ENCODE measurements at places on chromosomes 4 and X. TPM values are rescaled to one million over a fixed set of nuclear protein-coding genes. Genes with fewer than 3 reads are reported as not detected.

Gene EPGN
- polyA plus RNA-seq = not detected

Gene NPY1R
- polyA plus RNA-seq = not detected

Gene DYNLT3
- 13.7 TPM for polyA plus RNA-seq

- peak overlapping the region; percentile 95 for H3K4me3 ChIP-seq
- DNase-seq = no peak
- H3K4me1 ChIP-seq = peaks cover 19% of the 10 kb centered on the region
- H3K27me3 ChIP-seq = no peaks in the 10 kb centered on the region
- H3K36me3 ChIP-seq = no peaks in the 10 kb centered on the region
These were observed 454 bp downstream of the LETM1 start for GRCh38 chr4:1855333-1856070.

DNA sequence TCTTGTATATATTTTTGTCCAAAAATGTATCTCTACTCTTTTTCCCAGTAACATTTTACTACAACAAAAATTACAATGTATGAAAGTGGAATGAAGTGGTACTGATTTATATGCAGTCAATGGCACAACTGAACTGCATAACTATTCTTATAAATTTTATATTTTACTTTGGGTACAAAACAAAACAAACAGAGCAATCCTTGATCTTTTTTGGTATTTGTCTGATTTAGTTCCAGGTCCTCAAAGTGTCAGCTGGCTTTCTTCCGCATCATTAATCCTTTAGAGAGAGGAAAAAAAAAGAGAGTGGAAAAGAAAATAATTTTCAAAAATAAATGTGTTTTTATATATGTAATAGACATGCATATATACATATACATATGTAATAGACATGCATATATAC is 252.4 kb upstream of the SLIT2 start:
- H3K27me3 ChIP-seq = no peaks in the 10 kb centered on the region
- H3K27ac ChIP-seq = no peak overlapping the region
- DNase-seq = no peak
- no peaks in the 10 kb centered on the region for H3K4me1 ChIP-seq
- no peak overlapping the region for H3K4me3 ChIP-seq
- no peaks in the 10 kb centered on the region for H3K36me3 ChIP-seq

Measured in GM12878 (cell line).